HCEC 1CT (cell line): ENCODE measurements at places on chromosomes 5 and 9.

- peak; percentile 28 for DNase-seq
Measured at GRCh38 chr5:53482717-53483638, 2.5 kb downstream of the FST start.

DNA sequence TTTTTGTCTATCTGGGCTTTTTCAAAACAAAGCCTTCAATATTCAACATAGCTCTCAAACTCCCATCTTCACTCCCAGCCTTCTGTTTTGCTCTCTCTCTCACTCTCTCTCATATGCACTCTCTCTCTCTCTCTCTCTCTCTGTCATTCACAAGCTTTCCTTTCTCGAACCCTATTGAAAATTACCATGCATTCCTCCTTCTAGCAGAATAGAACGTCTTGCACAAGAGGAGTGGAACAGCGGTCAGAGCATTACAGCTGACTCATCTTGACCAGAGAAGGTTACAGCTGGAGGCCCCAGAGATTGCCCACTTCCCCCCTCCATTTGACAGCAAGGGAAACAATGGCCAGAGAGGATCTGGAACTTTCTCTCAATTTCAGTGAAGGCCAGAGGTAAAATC is 51.0 kb upstream of the LIFR start:
- peak; percentile 96 for DNase-seq

DNA sequence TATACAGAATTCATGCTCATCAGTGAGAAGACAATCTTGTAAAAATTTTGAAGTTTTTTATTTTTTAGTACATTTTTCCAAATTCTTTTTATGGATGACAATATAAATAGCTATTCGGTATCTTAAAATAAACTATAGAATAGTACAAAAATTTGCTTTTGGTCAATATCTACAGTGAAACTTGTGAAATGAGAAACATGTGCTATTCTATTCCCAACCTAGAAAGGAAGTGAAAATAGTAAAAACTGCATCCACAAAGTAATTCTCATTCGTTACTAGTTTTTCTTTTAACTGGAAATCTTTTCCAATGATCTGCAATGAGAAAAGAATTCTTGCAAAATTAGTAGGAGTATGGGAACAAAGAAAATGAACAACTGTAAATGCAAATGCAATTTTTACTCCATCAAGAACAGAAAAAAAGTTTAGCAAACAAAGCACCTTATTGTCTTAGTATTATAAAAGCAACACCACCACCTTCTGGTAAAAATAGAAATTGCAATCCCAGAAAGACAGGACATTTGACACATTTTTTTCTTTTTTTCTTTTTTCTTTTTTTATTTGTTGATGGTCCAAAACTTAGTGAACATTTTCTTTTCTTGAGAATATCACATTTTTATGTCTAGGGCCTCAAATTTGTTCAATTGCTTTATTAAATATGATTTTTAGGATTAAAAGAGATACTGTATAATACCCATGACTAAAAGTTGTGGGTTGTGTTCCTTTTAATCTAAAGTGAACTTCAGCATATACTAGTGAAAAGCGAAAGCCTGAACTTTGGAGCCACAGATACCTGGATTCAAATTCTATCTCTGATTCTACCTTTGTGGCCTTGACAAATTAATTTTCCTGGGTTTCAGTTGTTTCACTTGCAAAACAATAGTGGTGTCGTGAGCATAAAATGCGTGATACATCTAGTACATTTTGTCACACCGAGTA is 72.3 kb downstream of the SLCO4C1 start:
- DNase-seq, result no peak

DNA sequence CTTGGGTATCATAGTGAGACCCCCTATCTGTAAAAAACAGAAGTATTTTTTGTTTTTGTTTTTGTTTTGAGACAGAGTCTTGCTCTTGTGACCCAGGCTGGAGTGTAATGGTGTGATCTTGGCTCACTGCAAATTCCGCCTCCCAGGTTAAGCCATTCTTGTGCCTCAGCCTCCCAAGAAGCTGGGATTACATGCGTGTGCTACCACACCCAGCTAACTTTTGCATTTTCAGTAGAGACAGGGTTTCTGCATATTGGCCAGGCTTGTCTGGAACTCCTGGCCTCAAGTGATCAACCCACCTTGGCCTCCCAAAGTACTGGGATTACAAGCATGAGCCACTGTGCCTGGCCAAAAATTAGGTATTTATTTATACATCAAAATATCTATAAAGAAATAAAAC is 10.2 kb upstream of the CCDC171 start:
- DNase-seq, result no peak

GRCh38 chr9:13597004-13597403 is 317.5 kb upstream of the MPDZ start:
- no peak for DNase-seq

GRCh38 chr9:38003230-38003629 is 65.8 kb downstream of the SHB start:
- no peak for DNase-seq
